ENCODE measurements at places on chromosomes 1 and 21.

- no peak for DNase-seq
Measured at GRCh38 chr1:151920149-151920548, 10.8 kb upstream of the THEM4 start.

DNA sequence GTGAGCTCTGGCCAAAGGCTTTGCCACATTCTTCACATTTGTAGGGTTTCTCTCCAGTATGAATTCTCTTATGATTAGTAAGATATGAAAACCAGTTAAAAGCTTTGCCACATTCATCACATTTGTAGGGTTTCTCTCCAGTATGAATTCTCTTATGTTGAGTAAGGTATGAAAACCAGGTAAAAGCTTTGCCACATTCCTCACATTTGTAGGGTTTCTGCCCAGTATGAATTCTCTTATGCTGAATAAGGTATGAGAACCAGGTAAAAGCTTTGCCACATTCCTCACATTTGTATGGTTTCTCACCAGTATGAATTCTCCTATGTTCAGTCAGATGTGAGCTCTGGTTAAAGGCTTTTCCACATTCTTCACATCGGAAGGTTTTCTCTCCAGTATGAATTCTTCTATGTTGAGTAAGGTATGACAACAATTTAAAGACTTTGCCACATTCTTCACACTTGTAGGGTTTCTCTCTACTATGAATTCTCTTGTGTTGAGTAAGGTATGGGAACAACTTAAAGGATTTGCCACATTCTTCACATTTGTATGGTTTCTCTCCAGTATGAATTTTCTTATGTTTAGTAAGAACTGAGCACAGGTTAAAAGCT lies 20.7 kb downstream of the ZNF695 start:
- no peak for DNase-seq

- peak; percentile 60 for DNase-seq
Measured at GRCh38 chr1:27527223-27527889, 37.4 kb upstream of the WASF2 start.

DNA sequence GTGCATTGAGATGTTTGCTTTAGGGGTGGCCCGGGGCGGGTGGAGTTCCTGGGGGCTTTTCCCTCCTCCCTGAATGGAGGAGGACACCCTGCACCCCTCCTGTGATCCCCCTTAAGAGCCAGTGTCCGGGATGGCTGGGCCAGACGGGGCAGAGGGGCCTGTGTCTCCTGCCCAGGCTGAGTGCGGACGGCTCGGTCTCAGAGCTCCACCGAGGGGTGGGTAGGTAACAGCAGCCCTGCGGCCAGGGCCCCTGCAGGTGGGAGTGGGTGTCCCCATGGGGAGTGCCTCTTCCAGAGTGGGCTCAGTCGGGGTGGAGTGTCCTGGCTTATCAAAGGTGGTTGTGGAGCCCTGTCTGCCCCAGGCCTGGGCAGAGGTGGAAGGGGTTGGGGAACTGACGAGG lies 23.1 kb downstream of the TP73 start:
- DNase-seq, result no peak

DNA sequence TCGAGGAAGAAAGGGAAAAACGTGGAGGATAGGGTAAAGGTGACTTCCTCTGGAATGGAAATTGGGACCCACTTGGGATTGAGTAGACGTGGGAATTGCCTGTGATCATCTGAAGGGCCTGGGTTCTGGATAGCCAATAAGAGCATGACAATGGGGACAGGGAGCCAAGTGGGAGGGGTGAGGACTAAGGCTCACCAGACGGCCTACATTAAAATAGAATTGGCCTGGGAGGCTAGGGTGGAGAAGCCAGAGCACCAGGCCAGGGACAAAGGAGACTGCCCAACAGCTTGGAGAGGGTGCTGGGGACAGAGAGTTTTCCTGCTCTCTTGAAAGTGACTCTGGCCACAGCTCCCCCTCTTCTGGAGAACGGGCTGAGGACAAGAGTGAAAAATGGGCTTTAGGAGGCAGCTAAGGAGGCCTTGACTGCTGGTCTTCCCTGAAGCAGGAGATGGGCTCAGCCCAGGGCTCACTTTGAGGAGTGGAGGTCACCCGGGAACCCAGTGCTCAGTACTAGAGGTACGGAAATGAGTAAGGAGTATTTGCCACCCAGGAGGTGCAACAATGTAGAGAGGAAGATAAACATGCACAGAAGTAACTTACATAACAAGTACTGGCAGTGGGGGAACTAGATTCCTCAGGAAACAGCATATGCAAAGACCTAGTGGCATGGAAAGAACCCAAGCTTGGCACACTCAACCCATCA lies 18.8 kb downstream of the INKA2 start:
- no peak for DNase-seq

DNA sequence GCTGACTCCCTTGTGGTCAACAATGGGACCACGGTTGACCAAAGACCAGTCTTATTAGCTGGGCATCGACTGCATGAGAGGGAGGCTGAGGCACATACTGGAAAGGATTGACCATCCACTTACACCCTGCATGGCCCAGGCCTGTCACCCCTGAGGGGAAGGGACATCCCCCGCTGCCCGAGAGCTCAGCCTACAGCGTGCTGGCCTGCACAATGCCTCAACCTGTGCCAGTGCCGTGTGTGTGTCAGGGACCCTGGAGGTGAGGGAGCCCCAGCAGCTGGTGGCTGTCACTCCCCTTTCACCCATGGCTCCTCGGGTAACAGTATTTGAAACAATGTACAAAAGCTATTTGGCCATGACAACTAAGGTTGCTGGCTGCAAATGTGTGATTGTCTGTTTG lies 67.3 kb downstream of the SLC35F3 start:
- DNase-seq, result no peak

GRCh38 chr1:245466261-245466660 lies 311.5 kb downstream of the KIF26B start:
- no peak for DNase-seq

DNA sequence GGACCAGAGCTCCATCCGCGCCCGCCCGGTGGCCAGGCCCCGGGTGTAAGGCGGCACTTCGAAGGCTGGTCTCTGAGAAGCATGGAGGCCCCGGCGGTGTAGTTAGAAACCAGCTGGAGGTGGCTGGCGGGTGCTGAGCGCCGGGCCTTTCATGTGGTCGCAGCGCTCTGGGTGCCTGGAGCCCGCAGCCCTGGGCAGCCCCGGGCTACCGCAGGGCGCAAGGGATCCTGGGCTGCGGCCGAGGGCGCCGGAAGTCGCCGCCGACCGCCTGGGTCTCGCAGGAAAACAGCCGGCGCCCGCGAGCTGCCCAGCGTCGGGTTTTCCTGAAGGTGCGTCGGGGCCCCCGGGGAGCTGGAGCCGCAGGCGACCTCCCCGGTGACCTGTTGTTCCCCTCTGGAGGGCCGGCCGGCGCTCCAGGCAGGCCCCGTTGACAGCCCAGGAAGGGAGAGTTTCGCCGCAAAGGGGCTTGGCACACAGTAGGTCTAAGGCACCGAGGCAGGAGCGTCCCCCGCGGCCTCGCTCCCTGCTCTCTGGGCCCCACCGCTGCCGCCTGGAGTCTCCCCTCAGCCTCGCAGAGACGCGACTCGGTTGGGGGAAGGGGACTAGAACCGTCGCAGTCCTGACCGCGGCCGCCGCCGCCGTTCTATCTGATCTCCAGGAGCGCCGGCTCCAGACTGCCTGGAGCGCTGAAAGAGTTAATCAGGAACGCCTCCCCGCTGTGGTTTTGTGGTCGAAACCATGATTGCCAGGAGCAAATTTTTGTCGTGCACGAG lies 2.7 kb downstream of the GRHL3 start:
- peak; percentile 64 for DNase-seq

- no peak for DNase-seq
Measured at GRCh38 chr1:206591226-206591625, 21.0 kb downstream of the EIF2D start.

- DNase-seq, result no peak
Measured at GRCh38 chr21:14767192-14767852, 221.2 kb upstream of the SAMSN1 start.
